ENCODE measurements at places on chromosomes 3 and 15.

GRCh38 chr3:88137836-88138235 lies 11.9 kb upstream of the C3orf38 start:
- DNase-seq: peak; percentile 63

GRCh38 chr3:194928831-194929577 lies 243.3 kb downstream of the FAM43A start:
- DNase-seq: no peak

GRCh38 chr3:38453075-38453912 lies at the start of gene ACVR2B:
TSS of gene ACVR2B (plus strand) at chr3:38453890. CDS start at chr3:38454323, 433 bp downstream.
- DNase-seq: peak; percentile 57

DNA sequence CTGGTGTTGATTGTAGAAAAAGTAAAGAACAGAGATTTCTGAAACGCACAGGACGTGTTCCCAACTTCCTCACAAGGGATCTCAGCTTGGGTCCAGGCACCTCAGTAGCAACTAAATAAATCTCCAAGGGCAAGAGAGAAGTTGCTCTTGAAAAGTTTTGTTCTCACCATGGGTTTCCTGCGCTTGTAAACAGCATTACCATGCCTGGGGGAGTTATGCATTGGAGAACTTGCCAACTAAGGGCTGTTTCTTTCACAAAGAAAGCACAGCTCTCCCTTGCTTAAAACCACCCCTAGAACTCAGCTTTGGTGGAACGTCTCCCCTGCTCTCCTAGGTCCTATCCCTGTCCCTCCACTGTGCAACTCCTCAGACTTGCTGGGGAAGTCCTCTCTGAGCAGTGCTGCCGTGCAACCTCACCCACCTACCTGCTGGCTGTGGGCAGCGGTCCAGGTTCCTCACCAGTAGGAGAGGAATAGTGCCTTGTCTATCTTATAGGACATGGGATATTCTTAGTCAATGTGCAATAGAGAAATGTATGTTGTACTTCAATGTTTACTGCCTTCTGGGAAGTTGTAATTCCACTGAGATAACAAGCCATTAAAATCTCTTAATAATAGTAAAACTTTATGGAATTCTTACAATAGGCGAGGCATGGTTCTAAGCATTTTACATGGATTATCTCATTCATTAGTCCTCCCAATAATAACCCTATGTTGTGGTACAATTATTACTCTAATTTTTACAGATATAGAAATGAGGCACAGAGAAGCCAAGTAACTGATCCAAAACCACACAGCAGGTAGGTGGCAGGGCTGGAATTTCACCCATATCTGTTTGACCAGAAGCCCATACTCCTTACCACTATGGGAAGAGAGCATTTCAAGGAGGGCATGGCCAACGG lies 51.5 kb downstream of the UMPS start:
- no peak for DNase-seq

GRCh38 chr3:105323274-105323599 lies 43.5 kb upstream of the ALCAM start:
- DNase-seq: no peak

DNA sequence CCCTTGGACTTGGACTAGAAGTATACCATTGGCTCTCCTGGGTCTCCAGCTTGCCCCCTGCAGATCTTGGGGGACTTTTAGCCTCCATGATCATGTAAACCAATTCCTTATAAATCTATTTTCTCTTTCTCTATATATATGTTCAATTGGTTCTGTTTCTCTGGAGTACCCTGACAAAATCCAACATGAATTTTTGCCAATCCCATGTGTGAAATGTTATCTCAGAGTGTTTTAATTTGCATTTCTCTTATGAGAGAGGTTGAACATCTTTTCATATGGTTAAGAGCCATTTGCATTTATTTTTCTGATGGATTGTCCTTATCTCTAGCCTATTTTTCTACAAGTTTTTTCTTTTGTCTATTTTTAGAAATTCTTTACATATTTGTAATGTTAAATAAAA lies 131.7 kb upstream of the NEO1 start:
- DNase-seq: no peak

Measured in iris pigment epithelial cell (primary cell).